ENCODE measurements at places on chromosomes 4 and X.
A peak's percentile ranks its signal among the peaks of the same experiment; 100 is the strongest.

DNA sequence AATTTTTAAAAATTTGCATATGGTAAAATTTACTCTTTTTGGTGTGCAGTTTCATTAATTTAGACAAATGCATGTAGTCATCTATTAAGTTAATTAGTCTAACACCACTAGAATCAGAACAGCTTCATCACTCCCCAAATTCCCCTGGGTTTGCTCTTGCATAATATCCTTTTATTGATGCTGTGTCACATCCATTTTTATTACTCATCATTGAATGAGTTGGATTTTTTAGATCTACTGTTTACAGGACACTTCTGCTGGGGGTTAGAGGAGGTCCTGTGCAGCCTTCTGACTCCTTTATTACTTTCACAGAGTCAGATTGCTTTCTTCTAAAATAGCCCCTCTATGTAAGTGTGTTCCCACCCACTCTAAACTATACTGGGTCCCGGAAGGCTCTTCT, 65.9 kb downstream of the MTHFD2L start:
- DNase-seq = peak; percentile 63

- no peak for DNase-seq
Measured at GRCh38 chrX:40366661-40367060, 214.1 kb upstream of the ATP6AP2 start.

- DNase-seq = no peak
Measured at GRCh38 chr4:2940267-2941137, 22.7 kb downstream of the NOP14 start.

GRCh38 chr4:153465615-153466080, 512 bp upstream of the TMEM131L start:
- DNase-seq = no peak

DNA sequence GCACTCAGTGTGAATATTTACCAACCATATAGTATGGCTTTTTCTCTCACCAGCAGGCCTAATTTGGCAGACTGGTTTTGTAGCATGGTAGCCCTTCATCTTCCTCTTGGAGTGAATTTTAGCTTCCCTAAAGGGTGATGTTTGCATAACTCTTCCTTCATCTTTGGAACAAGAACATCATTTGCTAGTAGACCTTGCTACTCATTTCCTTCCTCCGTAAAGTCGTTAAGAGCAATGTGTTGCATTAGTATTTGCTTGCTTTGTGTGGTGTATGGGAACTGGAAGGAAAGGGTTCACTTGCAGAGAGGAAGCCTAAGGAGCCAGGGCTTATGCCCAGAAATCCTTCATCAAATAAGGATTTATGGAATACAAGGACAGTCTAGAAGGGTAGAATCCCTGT, 50.2 kb upstream of the PGRMC2 start:
- DNase-seq = no peak

- no peak for DNase-seq
Measured at GRCh38 chr4:155624478-155624877, 42.2 kb upstream of the GUCY1A1 start.

GRCh38 chr4:80922941-80923340, 107.6 kb upstream of the BMP3 start:
- DNase-seq = no peak

GRCh38 chr4:84985952-84986351, 19.5 kb upstream of the WDFY3 start:
- no peak for DNase-seq

DNA sequence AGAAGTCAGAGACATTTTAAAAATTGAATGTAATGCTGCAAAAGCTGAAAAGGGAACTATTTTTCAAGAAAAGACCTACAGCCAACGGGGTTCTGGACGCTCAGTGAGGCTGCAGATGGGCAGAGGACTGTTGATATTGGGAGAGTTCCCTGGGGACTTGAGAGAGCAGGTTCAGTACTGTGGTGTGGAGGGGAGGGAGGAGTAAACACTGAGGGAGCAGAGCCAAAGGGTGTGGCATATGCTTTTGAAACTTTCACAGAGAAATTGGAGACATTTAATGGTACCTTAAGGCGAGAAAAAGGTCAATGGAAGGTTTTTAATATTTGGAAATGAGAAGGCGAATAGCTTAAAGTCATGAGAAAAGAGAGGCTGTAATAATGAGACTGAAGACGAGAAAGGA, 62.2 kb upstream of the GPM6A start:
- no peak for DNase-seq

- no peak for DNase-seq
Measured at GRCh38 chr4:19155568-19155967, 1096.1 kb upstream of the SLIT2 start.

- no peak for DNase-seq
Measured at GRCh38 chr4:112511093-112511802, 4.7 kb downstream of the NEUROG2 start.

DNA sequence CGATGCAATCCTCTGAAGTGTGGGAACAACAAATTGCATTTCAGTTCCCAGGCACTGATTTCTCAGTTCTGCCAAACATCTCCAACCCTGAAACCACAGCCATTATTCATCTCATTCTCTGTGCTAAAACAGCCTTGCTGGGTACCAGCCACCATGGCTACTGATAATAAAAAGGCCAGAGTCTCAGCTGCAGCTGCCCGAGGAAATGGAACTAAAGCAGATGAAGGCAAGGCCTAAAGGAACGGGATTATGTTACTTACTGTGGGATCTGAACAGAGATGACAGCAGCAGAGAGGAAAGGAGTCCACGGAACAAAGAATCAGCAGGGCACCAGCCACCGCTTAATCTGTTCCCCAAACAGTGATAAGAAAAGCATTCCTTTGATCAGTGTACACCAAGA, 155.7 kb downstream of the PAPSS1 start:
- no peak for DNase-seq

- DNase-seq = no peak
Measured at GRCh38 chrX:20681683-20682082, 415.0 kb upstream of the RPS6KA3 start.

GRCh38 chr4:100286636-100287035, 96.4 kb upstream of the DDIT4L start:
- no peak for DNase-seq

GRCh38 chrX:1558761-1559468, 21.9 kb upstream of the P2RY8 start:
- no peak for DNase-seq

DNA sequence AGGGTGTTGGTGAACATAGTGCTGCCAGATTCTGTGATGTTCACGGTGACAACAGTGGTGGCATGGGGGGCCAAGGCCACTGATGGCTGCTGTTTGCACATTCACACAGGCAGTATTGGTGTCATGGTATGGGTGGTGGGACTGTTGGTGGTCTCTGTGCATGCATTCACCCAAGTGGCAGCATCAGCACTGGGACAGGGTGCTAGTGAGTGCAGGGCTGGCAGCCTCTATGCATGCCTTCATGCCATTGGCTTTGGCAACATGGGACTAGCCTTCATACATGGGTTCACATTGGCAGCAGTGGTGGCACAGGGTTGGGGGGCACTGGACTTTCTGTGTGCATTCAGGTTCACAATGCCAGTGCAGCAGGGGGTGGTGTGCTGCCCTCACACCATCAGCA, 489.7 kb upstream of the FGF16 start:
- no peak for DNase-seq

DNA sequence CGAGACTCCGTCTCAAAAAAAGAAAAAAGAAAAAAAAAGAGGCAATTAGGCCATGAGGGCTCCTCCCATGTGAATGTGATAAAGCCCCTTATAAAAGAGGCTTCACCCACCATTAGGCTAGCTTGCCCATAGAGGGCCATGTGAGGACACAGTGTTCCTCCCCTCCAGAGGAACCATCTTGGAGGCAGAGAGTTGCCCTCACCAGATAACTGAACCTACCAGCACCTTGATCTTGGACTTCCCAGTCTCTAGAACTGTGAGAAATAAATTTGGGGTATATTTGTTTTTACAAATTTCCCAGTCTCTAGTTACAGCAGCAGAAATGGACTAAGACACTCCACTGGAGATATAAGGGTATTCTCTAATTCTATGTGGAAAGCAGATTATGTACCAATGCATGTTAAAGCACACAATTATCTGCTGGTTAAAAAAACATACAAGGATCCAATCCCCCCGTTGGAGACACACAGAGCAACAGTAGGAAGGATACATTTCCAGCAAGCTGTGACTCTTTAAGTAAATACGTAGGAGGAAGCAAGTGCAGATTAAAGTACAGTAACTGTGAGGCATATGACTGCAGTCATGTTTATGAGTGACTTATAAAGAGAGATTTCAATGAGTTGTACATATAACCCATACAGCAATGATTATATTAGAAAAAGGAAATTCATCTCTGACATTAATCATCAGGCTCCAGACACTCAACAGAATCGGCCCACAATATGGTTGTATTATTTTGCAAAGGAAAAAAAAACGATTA, 21.4 kb downstream of the SH3RF1 start:
- DNase-seq = no peak

- DNase-seq = no peak
Measured at GRCh38 chr4:64001229-64001898, 407.9 kb downstream of the TECRL start.

- no peak for DNase-seq
Measured at GRCh38 chr4:163505374-163505773, 10.9 kb downstream of the TMA16 start.

DNA sequence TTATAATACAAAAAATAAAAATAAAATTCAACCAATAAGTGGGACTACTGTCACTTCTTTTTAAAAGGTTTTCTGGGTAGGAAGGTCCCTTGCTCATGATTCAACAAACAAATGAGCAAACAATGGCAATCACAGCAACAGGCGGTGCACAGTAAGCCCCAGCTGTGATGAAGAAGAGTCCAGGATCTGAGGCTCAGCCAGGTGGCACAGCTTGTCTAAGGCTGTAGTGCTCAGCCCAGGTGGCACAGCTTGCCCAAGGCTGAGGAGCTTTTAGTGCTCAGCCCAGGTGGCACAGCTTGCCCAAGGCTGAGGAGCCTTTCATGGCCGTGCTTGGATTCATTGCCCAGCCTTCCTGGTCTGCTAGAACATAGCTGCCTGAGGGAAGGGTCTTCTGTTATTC, 75.0 kb downstream of the ZFYVE28 start:
- DNase-seq = no peak

GRCh38 chrX:132614297-132614696, 125.5 kb upstream of the MBNL3 start:
- DNase-seq = no peak

DNA sequence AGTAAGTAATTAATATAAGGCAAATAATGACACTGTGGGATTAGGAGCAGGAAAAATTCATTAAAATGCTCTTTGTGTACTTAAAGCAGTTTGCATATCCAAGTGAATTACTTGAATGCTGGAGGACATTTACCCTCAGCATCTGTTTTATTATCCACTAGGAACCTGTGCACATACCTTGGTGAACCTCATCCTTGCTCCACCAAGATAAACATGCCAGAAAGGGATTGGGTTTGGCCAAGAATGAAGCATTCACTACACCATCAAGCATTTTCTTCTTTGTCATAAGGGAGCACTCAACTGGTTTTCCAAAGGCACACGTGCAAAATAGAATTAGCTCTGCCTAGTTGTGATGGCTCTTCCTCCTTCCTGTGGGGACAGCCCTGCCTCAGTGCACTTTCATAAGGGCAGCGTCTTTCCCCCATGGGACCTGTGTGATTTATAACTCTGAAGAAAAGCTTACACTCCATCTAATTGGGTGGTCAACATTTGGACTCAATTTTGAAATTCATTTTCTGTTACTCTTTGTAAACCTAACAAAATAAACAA, 291.7 kb downstream of the USP46 start:
- DNase-seq = no peak

- DNase-seq = no peak
Measured at GRCh38 chr4:91028228-91028627, 901.0 kb downstream of the CCSER1 start.

DNA sequence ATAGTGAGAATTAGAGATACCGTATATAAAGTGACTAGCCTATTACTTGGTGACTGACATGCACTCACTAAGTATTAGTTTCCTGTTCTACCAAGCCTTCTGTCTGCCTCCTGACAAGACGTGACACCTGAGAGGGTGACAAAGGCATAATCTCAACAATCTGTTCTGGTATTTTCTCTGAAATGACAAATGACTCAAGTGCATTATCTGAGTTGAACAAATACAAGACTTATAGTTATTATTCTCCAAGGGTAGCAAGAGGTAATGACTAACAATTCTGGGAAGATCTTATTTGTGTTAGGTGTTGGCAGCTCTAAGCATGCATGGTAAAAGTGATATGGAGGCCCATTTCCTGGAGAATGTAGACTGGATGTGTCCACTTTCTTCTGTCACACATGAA, 60.6 kb downstream of the SYTL5 start:
- no peak for DNase-seq

- DNase-seq = no peak
Measured at GRCh38 chr4:82223715-82224114, 150.1 kb downstream of the HNRNPD start.

- DNase-seq = no peak
Measured at GRCh38 chr4:22483551-22483981, 32.3 kb downstream of the ADGRA3 start.

GRCh38 chr4:137901114-137901513, 341.0 kb downstream of the SLC7A11 start:
- DNase-seq = no peak

DNA sequence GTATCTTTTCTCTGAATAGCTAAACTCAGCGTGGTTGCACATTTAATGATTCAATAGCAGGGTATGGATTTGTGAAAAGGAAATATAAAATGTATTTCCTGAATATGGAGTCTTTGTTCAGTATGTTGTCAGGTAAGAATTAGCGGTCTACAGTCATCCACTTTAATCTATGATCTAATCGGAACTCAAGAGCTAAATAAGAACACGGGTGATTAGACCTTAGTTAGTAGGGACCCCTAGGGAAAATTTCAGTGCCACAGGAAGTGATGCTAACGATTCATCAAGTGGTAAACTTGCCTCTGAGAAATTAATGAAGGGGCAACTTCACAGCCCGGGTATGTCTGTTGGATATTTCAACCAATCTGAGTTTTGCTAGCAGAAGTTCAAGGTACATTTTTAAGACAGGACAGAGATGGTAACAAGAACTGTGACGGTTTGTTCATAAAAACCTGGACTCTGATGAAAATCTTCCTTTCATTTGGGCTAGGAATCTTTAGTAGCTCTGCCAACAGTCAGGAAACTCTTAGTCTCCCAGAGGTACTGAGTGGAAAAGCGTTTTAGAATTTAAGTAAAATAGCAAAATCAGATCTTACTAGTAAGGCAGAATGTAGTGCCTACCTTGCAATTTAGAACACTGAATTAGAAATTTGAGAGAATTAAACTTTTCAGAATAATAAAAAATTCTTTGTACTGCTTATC, 47.1 kb downstream of the PCDH7 start:
- DNase-seq = no peak
